ENCODE measurements at places on chromosomes 2 and 18. TPM values are rescaled to one million over a fixed set of nuclear protein-coding genes. Genes with fewer than 3 reads are reported as not detected.

MC2R gene
- not detected for total RNA-seq

SH3RF3 gene
- total RNA-seq: 11.9 TPM

DNA sequence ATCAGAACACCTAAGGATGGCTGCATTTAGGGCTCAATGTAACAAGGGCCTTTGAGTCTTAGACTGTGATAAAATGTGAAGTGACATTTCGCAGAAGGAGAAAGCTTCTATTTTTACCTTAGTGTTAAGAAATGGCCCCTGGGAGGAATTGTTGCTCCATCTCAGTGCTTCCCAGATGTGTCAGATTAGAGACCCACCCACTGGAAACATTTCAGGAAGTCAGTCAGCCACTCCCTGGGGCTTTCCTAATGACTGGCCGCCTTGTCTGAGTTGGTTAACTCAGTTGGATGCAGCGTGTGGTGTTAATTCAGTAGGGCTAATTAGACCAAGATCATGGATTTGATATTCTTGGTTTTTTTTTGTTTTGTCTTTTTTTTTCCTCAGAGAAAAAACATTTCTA, 355.9 kb downstream of the PIK3C3 start:
- DNase-seq: peak; percentile 38

GRCh38 chr2:219507581-219508443, 6.5 kb upstream of the ASIC4 start:
- DNase-seq: no peak

DNA sequence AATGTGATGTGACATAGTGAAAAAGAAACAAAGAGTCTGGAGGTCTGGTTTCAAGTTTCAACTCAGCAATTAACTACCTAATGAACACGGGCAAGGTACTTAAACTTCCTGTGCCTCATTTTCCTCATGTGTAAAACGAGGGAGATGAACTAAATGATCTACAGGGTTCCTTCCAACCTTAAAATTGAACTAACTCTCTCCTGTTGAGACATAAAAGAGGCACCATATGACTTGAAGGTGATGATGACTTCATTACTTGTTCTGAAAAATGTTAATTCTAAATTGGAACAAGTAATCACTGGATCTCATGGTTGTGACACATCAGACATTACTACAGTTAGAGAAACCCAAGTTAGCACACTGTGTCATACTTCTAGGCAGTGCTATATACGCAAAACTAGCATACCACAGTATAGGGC, 8.9 kb upstream of the REL start:
- DNase-seq: no peak

DNA sequence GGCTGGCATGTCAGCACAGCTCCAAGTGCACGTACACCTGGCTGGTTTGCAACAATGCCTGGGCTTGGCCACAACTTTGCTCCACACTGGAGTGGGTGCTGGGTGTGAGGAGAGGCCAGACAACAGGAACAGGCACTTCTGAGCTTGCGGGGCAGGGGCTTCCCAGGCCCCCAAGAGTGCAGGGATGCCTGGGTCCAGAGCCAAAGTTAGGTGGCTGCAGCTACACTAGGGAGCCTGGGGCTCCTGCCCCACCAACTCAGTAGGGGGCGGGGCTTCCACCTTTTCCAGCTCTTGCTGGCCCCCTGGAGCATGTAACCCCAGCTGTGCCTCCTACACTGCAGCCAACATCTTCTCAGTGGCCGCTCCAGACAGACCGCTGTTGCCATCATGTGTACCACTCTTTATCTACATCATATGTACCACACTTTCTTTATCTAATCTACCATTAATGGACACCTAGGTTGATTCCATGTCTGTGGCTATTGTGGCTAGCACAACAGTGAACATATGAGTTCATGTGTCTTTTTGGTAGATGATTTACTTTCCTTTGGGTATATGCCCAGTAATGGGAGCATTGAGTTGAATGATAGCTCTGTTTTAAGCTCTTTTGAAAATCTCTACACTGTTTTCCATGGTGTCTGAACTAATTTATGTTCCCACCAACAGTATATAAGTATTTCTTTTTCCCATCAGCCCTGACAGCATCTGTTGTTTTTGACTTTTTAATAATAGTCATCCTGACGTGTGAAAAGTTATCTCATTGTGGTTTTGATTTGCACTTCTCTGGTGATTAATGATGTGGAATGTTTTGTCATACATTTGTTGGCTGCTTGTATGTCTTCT, 87.9 kb downstream of the ZNF804A start:
- DNase-seq: no peak
